ENCODE measurements at places on chromosomes 1 and 21. TPM values are rescaled to one million over a fixed set of nuclear protein-coding genes. Genes with fewer than 3 reads are reported as not detected.

The PMVK gene
- 44.3 TPM for total RNA-seq

The GUCA2B gene
- not detected for total RNA-seq

The FCRLB gene
- 1.1 TPM for total RNA-seq

The EXTL1 gene
- 0.13 TPM for total RNA-seq

The BRINP3 gene
- 0.47 TPM for total RNA-seq

The PCSK9 gene
- total RNA-seq: 55.0 TPM

The VANGL1 gene
- 16.6 TPM for total RNA-seq

The FMO1 gene
- total RNA-seq: 1.9 TPM

The GSTM5 gene
- 8.4 TPM for total RNA-seq

The FAM151A gene
- total RNA-seq: not detected

The S100A5 gene
- total RNA-seq: 0.42 TPM

DNA sequence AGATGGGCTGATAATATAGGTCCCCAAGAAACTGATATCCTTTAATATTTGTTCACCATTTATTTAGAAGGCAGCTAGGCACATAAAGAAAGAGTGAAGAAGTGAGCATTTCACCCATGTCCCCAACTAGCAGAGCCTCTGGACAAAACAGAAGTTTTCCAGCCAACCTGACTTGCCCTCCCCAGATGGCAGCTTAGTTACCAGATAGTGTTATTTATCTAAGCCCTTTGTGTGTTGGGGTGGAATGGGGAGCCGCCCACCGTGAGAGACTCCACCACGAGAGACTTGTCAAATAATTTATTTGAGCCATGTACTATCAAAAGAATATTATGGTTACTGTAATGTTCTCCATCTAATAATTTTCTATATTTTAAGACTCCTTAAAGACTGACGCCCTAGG is 54.9 kb upstream of the C1orf198 start:
- no peak for DNase-seq
- H3K4me3 ChIP-seq: no peak overlapping the region
- H3K27me3 ChIP-seq: no peaks in the 10 kb centered on the region
- no peak overlapping the region for H3K27ac ChIP-seq

DNA sequence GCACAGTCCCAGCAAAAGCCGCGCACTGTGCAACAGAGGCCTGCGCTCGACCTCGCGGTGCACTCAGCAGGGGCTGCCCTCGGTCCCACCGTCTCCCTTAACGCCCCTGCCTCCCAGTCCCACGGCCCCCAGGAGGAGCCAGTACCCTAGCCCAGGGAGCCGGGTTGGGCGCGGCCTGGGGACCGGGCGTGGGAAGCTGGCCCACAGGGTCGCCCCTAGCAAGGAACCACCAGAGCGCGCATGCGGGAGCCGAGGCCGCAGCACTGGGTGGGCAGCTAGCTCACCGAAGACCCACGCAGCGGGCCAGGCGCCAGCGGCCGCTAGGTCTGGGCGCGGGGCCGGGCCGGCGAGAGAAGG is 21.6 kb upstream of the ZNF678 start:
- peak overlapping the region; percentile 67 for H3K27ac ChIP-seq
- DNase-seq: no peak
- H3K4me3 ChIP-seq: peak overlapping the region; percentile 62
- no peaks in the 10 kb centered on the region for H3K4me1 ChIP-seq

DNA sequence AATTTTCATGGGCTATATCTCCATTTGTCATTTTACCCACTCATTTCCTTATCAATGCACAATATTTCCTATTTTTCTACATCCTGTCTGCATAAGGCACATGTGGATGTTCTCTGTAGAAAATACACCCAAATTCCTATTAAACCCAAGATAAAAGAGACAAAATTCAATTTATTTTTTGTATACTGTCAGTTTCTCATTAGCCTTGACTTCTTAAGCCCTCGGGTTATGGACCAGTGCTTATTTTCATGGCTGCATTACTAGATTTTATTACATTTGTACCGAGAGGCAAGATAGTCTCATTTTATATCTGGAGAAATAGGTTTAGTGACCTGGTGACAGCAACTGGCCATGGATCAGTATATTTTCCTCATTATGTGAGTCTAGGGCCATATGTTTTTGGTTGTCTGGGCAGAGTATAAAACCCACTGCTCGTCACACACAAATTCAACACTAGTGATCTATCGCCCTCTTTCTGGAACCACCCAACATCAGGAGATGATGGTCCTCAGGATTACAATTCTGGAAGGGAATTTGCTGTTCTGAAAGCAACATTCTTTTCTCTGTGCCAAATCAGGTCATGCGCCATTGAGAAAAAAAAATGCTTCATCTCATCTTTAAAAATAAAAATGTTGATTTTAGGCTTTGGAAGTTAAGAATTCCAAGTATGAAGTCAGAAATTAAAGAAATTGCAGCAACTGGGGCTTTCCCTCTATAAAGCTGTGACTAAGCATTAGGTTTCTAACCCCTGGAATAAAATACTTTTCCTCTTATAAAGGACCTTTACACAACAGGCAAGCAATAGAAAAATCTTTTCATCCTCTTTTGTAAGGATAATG is 81.4 kb downstream of the ASTN1 start:
- H3K27me3 ChIP-seq: no peaks in the 10 kb centered on the region
- H3K4me1 ChIP-seq: no peaks in the 10 kb centered on the region
- no peak for DNase-seq
- H3K36me3 ChIP-seq: no peaks in the 10 kb centered on the region
- H3K4me3 ChIP-seq: no peak overlapping the region

- no peak overlapping the region for H3K4me3 ChIP-seq
- DNase-seq: no peak
- H3K36me3 ChIP-seq: no peaks in the 10 kb centered on the region
Measured at GRCh38 chr21:28738882-28739281, 253.8 kb downstream of the LTN1 start.

DNA sequence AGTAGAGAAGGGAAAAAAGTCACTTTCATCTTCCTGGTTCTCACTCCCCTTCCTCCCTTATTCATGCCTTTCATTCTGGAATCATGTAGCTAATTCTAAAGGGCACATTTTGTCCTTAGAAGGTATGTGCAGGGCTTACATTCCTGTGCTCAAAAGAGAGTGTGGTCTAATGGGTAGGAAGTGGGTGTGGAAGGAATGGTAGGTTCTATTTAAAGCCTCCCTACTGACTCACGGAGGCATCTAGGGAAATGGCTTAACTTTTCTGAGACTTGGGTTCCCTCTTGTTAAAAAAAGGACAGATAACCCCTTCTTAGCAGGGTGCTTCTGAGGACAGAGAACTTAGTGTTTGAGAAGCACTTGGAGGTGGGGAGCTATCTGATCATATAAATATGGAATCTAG is 249.3 kb upstream of the DUSP10 start:
- no peaks in the 10 kb centered on the region for H3K36me3 ChIP-seq
- H3K4me3 ChIP-seq: no peak overlapping the region
- H3K27ac ChIP-seq: no peak overlapping the region
- no peaks in the 10 kb centered on the region for H3K27me3 ChIP-seq
- DNase-seq: no peak
- H3K4me1 ChIP-seq: no peaks in the 10 kb centered on the region

GRCh38 chr1:226868726-226869125 is 1.7 kb upstream of the PSEN2 start:
- H3K27ac ChIP-seq: no peak overlapping the region
- peaks cover 18% of the 10 kb centered on the region for H3K27me3 ChIP-seq
- H3K36me3 ChIP-seq: no peaks in the 10 kb centered on the region
- no peak overlapping the region for H3K4me3 ChIP-seq
- DNase-seq: no peak
- H3K4me1 ChIP-seq: peaks cover 8% of the 10 kb centered on the region

GRCh38 chr1:232925421-232926220 is 24.8 kb upstream of the NTPCR start:
- H3K27ac ChIP-seq: no peak overlapping the region
- H3K27me3 ChIP-seq: no peaks in the 10 kb centered on the region
- H3K4me3 ChIP-seq: no peak overlapping the region
- DNase-seq: no peak

GRCh38 chr1:59007429-59007819 is 223.6 kb upstream of the JUN start:
- H3K4me3 ChIP-seq: no peak overlapping the region
- H3K36me3 ChIP-seq: no peaks in the 10 kb centered on the region
- DNase-seq: no peak
- peaks cover 6% of the 10 kb centered on the region for H3K4me1 ChIP-seq
